ENCODE measurements at places on chromosomes 7 and 10. TPM values are rescaled to one million over a fixed set of nuclear protein-coding genes. Genes with fewer than 3 reads are reported as not detected.

MNX1 gene
- polyA plus RNA-seq: not detected

DNA sequence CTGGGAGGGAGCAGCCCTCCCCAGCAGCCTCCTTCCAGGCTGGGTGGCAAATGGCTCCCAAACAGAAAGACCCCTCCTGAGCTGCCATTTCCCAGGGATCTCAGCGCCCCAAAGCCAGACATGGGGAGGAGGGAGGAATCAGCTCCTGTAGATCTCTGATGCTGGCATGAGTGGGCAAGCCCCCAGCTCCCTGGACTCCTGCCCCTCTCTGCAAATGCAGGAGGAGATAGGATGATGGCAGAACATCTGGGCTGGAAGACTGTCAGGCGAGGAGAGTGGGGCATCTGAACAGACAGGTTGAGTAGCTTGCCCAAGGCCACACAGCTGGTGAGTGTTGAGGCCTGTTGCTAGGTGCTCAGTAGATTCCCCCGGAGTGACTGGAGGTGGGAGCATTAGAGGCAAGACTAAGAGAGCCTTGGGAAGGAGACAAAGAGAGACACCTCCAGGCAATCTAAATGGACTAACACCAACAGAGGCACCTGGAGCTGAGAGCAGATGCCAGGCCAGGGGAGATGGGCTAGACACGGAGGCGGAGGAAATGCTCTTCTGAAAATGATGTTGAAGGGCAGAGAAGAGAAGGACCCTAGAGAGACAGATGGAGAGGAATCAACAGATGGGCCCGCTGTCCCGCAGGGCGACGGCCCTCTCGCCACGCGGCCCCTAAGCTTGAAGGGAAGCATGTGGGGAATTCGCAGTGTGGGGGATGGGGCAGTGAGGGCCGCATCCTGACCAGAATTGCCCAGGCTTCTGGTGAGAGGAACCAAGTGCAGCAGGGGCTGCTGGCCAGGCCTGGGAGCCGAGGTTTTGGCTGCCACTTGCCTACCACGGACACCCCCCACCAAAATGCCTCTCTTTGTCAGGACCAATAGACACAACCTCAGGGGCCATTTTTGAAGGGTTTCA, 84.8 kb upstream of the LRRC4 start:
- DNase-seq: no peak

ATP6V1F gene
- not detected for polyA plus RNA-seq

GRCh38 chr10:132888898-132889490, 53.4 kb downstream of the CFAP46 start:
- no peak for DNase-seq

GRCh38 chr7:112156412-112156811, 49.8 kb downstream of the DOCK4 start:
- DNase-seq: no peak

GRCh38 chr10:100510533-100511308, 8.9 kb downstream of the SEC31B start:
- no peak for DNase-seq

- peak; percentile 54 for DNase-seq
Observed at GRCh38 chr10:30868611-30869010, 163.1 kb downstream of the ZNF438 start.

DNA sequence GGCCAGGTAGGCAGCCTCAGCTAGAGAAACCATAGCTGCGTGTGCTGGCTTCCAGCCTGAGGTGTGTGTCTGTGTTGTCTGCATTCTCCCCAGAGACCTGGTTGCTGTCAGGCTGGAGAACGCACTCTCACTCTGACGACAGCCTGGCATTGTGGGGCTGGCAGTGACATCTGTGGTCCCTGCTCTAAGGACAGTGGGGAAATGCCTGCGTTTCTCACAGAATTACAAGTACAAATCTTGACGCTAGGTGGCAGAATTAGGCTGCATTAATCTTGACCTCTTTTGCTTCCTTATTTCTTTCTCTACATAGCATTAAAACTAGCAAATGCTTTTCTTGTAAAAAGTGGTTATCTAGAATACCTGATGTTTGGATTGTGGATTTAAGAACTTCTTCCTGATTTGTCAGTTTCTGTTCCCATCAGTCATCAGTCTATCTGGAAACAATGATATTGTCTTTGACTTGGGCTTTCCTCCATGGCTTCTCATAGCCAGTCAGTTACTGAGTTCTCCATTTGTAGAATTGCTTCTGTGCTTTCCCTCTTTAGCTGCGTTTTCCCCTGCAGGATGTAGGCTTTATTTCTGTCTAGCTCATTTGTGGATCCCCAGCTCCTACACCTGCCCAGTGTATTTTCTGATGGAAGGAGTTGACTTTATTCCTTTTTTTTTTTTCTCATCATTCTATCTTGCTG, 86.0 kb downstream of the FANK1 start:
- peak; percentile 85 for DNase-seq

GRCh38 chr7:30048582-30048981, 20.4 kb downstream of the PLEKHA8 start:
- no peak for DNase-seq

GRCh38 chr7:10913457-10913856, 60.2 kb upstream of the PHF14 start:
- DNase-seq: no peak

GRCh38 chr7:105760551-105761447, 115.6 kb downstream of the ATXN7L1 start:
- no peak for DNase-seq

EGR2 gene
- 3.5 TPM for polyA plus RNA-seq
